ENCODE measurements at places on chromosomes 2 and 18.

DNA sequence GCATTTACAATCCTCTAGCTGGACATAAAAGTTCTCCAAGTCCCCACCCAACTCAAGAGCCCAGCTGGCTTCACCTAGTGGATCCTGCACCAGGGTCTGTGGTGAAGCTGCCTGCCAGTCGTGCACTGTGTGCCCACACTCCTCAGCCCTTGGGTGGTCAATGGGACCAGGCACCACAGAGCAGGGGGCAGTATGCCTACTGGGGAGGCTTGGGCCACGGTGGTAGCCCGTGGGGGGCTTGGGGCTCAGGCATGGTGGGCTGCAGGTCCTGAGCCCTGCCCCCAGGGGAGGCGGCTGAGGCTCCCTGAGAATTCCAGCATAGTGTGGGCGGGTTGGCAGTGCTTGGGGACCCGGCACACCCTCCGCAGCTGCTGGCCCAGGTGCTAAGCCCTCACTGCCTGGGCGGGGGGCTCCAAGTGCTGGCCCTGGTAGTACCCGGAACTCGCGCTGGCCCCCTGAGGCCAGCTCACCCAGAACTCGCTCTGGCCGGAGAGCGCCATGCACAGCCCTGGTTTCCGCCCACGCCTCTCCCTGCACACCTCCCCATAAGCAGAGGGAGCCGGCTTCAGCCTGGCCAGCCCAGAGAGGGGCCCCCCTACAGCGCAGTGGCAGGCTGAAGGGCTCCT lies 1473.4 kb downstream of the SUCLG1 start:
- no peak for DNase-seq

- no peak for DNase-seq
These were observed 105.5 kb downstream of the ZEB2 start for GRCh38 chr2:144414324-144414845.

DNA sequence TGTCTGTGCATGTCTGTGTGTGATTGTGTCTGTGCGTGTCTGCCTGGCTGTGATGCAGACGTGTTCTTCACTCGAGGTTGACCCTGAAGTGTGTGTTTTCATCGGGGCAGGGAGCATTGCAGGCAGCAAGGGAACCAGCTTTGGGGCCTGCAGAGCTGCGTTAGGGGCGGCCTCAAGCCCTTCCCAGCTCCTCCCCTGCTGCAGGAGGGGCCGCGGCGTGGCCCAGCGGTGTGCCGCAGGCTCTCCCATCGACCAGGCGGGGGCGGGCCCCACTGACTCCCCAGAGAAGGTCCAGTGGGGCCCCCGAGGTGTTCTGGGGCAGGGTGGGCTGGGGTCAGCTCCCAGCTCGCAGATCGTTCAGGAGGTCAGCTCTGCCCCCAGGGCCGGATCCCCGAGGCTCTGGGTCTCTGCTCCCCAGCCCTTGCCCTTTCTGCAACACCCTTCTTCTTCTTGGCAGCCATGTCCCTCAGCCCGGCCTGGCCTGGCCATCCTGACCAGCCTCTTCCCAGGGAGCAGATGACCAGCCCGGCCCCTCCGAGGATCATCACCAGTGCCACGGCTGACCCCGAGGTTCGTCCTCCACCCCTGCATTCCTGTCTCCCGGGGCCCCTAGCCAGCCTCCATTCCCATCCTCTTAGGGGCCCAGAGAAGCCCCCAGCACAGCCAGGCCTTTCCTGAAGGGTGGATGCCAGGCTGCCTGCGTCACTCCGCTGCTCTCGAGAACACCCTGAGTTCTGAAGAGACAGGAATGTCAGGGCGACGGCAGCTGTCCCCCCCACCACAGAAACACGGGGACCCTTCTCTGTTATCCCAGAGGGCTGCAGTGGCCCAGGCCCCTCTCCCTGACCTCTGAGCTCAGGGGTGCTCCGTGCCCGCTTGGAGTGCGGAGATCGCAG lies 11.1 kb upstream of the KLHL30 start:
- DNase-seq: no peak

GRCh38 chr18:56795381-56795780 lies 144.2 kb downstream of the WDR7 start:
- no peak for DNase-seq

GRCh38 chr2:152542995-152543481 lies 174.2 kb downstream of the PRPF40A start:
- no peak for DNase-seq

GRCh38 chr2:190186238-190186637 lies 123.7 kb upstream of the MSTN start:
- no peak for DNase-seq

DNA sequence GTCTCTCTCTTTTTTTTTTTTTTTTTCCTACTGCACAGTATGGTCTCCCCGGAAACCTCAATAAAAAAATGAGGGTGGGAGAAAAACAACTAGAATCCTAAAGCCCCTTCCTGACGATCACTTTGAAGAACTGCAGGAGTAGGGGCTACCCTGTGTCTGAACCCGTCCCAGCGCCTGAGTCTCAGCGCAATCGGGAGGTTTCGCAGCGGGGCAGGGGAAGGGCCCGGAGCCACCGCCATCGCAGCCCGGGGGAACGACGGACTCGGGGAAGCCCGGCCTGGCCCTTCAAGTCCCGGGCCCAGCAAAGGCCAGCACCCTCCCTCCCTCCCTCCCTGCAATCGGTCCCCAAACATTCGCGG lies 411 bp downstream of the NARS1 start:
- no peak for DNase-seq

DNA sequence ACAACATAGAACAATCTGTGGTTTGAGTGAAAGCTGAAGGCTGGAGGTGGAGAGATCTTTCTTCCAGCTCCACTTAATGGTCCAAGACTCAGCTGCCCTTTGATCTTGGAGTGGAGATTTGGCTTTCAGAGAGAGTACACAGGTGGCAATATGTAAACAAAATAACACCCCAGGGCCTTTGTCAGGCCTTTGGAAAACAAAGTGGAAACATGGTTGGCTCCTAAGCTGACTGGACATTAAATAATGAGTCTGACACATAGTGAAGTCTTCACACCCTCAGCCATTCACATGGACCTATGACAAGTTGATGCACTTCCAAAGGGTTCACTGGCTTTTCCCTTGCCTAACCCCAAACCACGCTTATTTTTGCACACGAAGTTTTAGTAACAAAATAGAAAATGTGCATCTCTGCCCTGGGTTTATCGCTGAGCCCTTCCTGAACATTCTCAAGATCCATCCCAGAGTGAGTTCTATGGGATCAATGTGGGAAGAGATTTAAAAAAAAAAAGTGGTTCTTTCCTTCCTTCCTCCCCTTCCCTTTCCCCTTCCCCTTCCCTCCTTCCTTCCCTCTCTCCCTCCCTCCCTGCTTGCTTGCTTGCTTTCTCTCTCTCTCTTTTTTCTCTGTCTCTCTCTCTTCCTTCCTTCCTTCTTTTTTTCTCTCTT lies 201.3 kb upstream of the NT5C1B start:
- no peak for DNase-seq

DNA sequence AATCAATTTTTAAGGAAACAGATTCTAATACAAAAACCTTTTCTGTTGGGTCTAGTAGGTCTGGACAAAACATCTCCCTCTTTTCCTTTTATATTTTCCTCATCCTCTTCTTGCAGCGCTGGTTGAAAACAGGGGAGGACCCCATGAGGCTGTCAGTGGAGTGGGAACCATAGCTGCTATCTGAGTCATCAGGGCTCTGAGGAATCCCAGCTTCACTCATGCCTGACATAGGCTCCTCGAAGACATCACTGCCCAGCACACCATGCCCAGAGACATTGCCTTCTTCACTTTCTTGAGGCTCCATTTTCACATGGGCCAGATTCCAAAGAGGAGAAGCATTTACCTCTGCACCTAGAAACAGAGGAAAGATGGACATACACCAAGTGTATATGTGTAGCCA lies 10.0 kb downstream of the SUPT7L start:
- DNase-seq: no peak

- DNase-seq: no peak
These were observed 112.5 kb downstream of the AP1S3 start for GRCh38 chr2:223724861-223725260.
